ENCODE measurements at places on chromosomes 5 and 9.

- no peak for DNase-seq
Measured at GRCh38 chr9:78021697-78022096, 9.9 kb downstream of the GNAQ start.

- no peak for DNase-seq
Measured at GRCh38 chr9:19133549-19134345, 6.5 kb upstream of the PLIN2 start.

- DNase-seq: no peak
Measured at GRCh38 chr9:127491516-127491915, 40.2 kb downstream of the LRSAM1 start.

DNA sequence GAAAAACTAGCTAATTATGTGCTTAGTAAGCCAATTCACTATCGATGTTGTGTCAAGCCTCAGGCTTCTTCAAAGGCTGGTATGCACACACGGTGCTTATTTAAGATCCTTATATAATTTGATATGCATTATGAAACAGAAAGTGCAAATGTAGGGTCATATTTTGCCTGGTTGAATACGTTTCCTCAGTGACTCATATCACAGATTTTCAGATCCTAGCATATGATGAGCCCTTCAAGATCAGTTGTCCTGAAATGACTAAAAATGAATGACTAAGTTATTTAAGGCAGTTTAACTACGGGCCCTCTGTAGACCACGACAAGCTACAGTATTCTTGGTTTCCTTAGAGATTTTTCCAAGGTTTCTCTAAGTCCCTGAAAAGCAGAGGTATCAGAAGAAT lies 778.3 kb downstream of the PRELID2 start:
- DNase-seq: no peak

DNA sequence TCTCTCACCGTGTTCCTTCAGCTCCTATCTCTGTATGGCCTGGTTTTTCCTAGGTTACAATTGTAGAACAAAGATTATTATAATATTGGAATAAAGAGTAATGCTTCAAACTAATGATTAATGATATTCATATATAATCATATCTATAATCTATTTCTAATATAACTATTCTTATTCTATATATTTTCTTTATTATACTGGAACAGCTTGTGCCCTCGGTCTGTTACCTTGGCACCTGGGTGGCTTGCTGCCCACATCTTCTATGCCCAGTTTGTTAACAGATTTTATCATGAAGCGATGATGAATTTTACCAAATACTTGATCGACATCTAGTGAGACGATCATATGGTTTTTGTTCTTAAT lies 363.6 kb upstream of the TYRP1 start:
- no peak for DNase-seq

GRCh38 chr5:149326611-149327010 lies 18.7 kb upstream of the GRPEL2 start:
- DNase-seq: no peak

DNA sequence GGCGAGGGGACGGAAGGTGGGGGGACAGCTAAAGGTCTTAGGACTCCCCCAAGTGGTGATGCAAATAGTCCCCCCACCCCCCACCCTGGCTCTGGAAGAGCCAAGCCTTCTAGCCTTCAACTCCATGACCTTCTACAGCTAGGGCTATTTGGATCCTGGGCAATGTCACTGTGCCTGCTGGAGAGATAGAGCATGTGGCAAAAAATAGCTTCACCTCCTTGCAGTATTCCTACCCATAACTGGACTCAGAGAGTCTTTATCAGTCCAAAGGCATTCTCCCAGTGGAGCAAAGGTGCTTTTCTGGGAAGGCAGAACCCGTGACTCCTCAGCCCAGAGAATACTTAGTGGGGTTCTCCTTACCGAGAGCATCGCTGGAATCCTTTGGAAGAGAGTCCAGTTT lies 48.9 kb upstream of the PPARGC1B start:
- DNase-seq: no peak

DNA sequence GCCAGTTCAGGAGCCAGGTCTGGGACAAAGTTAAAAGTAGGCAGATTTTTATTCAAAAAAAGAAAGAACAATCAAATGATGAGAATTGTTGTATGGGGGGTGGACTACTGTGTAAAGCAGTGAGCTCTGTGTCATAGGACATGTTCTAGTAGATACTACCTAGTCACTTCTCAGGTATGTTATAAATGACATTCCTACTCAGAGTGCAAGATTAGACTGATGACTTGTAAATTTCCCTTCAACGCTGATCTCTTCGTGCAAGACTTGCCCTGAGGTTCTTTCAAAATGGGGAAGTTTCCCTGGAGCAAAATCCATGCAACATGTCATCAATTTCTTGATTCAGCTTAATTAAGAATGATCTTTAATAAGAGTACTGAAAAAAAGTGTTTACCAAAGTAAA lies 175.1 kb downstream of the RORB start:
- DNase-seq: no peak
